ENCODE measurements at places on chromosomes 5 and 9.
A peak's percentile ranks its signal among the peaks of the same experiment; 100 is the strongest.

DNA sequence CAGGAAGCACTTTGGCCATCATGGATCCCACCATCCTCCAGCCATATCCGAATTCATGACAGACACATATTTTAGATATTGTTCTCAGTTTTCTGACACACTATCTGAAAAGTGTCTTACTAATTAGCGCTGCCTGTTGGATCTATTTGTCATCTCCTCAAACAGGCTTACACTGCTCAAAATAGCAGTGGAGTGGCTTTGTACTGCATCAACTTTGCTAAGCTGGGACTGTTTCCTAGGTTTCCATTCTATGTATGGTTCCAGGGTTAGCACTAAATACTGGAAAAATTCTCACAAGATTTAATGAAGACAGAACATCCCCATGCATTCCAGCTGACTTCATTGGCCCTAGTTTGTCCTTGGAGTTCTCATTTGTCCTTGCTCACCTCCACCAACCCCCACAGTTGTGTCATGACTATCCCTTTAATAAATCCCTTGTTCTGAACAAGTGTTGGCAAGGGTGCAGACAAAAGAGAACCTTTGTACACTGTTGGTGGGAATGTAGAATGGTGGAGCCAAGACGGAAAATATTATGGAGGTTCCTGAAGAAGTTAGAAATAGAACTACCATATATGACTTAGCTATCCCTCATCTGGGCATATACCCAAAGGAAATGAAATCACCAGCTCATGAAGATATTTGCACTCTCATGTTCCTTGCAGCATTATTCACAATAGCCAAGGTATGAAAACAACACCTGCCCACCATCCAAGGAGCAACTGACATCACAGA, 136.5 kb upstream of the RAI14 start:
- DNase-seq = no peak

GRCh38 chr9:78972303-78972999, 599.3 kb upstream of the TLE4 start:
- no peak for DNase-seq

- DNase-seq = no peak
These were observed 12.0 kb downstream of the IFNE start for GRCh38 chr9:21470126-21470525.

GRCh38 chr9:93156475-93157008, 22.5 kb upstream of the NINJ1 start:
- no peak for DNase-seq

- peak; percentile 7 for DNase-seq
These were observed 85.7 kb downstream of the LMX1B start for GRCh38 chr9:126699401-126699881.

DNA sequence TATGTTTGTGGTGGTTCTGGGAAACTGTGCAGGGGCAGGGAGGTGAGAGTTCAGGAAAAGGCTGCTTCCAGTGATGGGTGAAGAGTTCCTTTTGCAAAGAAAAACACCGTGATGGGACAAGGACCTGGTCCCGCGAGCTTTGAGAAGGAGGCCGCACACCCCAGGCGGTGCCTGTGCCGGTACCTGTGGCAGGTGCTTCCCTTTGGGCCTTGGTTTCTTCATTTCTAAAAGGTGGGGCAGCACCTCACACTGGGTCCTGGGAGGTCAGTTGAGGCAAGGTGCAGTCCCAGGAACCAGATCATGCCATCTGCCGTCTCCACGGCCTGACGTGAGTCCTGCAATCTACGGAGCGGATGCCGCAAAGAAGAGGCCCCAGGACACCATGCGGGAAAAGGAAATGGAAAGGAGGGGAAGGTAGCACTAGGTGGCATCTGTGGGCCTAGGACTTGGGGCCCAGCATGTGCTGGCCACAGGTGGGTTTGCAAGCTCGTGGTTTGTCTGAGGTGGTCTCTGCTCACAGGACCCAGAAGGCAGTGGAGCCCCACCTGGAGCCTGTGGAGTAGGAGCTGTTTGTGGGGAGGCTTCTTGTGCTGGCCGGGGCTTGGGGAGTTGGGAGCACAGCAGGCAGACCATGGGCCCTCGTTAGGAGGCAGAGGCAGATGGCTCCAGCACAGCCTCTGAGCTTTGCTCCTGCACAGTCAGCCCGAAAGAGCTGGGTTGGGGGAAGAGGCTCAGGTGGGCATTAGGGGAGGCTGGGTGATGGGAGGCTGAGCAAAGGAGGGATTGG, 131.6 kb downstream of the CACNA1B start:
- DNase-seq = no peak

- DNase-seq = peak; percentile 58
These were observed 19.0 kb downstream of the STOM start for GRCh38 chr9:121350993-121351561.

DNA sequence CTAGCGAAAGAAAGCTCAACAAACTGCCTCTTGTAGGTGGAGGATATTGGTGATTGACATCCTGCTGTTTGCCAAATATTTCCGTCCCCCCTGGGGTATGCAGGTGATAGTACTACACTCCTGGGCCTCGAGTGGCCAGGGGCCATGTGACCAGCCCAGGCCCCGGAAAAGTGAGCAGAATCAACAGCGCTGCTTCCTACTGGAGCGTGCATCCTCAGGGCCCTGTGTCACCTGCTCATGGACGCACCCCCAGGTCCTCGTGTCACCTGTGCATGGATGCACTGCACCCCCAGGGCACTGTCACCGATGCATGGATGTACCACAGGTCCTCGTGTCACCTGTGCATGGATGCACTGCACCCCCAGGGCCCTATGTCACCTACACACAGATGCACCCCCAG, 43.8 kb downstream of the ADAMTS16 start:
- no peak for DNase-seq

- DNase-seq = no peak
These were observed 176.4 kb downstream of the XRCC4 start for GRCh38 chr5:83253720-83254119.

- DNase-seq = no peak
These were observed 130.2 kb upstream of the ADAMTSL1 start for GRCh38 chr9:18343784-18344183.

DNA sequence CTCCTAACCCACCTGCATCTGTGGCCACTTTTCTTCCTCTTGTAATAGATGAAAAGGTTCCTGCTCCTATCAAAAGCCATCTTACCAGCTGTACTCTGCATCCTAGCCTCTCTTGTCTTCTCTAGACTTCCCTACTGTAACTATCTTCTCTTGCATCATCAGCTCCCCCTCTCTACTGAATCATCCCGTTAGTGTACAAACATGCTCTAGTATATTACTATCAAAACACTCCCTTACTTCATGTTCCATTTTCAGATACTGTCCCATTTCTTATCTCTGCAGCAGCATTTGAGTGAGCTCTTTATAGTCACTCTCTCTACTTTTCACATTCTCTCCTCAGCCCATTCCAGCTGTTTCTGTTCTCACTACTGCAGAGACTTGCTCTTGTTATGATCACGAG, 2.8 kb downstream of the SRA1 start:
- no peak for DNase-seq

DNA sequence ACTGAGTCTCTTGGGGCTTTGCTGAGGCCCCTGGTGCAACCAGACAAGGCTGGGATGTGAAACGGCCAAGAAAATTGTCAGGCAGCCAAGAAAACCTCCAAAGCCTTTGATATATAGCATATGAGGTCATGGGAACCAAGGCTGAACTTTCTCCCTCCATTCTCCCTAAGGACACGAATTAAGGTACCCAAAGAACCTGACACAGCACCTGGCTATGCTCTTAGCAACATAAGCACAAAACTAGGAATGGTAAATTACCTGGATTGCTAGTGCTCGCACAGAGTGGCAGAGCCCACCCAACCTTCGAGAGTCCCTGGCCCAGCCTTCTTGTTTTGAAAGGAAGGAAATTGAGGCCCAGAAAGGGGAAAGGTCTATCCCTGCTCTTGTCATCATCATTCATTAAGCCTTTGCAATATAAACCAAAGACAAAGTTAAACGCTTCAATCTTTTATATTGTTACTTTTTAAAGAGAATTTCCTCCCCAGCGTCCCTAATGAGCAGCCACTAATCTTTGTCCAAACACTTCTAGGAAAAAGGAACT, 220.0 kb upstream of the NR4A3 start:
- no peak for DNase-seq

DNA sequence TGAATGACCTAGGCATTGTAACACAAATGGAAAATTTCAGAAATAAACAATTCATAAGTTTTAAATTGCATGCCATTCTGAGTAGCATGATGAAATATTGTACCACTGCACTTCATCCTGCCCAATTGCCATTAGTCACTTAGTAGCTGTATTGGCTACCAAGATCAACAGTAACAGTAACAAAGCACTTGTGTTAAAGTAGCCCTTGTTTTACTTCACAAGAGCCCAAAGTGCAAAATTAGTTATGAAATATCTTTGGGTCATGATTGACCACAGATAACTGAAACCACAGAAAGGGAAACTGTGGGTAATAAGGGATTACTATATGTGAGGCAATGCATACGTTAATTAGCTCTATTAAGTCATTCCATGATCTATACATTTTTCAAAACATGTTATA, 33.3 kb upstream of the RORB start:
- DNase-seq = no peak

DNA sequence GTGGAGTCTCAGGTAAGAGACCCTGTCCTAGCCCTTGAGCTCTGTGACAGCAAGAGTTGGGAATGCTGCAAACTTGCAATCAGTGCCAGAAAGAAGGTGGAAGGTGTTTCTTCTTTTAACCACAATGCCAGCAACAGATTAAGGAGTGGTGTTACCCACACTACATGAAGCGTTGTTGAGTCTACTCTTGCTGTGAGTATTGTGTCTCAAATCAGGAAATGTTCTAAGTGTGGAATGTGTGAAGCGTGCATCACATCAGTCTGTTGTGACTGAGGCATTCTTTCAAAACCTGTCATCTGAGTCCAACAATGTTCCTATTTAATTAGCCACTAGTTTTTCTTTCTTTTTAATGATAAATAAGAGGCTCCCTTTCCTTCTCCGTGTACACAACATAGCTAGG, 2.9 kb upstream of the LURAP1L start:
- DNase-seq = no peak

DNA sequence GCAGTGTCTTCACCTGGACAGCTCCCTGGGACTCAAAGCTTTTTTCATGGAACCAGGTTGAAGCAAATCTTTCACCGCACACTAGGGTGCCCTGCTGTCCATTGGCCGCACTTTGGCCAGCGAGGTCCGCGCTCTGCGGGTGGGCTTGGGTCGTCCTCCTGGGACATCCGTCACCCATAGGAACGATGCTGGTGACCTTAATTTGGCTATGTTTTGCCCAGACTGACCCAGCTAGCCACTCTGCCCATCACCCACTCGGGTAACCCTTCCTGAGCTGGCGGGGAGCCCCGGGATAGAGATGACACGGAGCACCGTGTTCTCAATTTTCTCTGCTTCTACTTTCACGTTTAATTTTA, 25.9 kb downstream of the ZDHHC11B start:
- no peak for DNase-seq

- no peak for DNase-seq
These were observed 65.1 kb downstream of the BASP1 start for GRCh38 chr5:17282283-17283120.

DNA sequence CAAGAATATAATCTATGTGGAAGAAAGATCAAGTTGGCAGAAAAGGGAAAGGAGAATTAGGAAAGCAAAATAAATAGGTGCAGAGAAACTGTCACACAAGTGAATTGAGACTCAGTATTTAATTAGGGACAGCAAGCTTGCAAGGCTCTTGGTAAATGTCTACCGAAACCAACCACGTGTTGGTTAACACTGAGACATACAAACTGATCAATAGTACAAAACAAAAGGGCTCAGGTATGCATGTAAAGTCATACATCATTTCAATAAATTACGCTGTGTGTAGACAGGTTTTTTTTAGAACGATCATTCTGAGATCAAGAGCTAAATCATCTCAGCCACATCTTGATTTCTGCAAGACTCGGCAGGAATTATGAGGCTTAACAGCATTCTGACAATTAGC, 225.4 kb downstream of the EBF1 start:
- no peak for DNase-seq

GRCh38 chr5:138837160-138837559, 38.0 kb downstream of the LRRTM2 start:
- DNase-seq = no peak

DNA sequence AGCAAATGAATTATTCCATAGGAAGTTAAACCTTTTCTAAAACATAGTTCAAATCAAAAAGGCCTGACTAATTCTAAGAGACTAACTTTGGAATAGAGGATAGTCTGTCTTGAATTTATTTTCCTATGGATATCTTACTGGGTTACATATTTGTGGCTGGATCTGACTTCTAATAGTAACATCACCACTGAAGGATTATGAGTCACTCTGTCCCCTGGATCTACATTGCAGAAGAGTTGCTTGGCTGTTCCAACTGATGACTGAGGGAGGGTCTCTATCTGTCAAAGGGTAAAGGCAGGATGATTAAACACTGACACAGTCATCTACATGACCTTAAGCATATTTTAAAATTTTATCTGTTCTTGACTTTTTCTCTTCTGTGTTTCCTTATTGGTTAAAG, 119.6 kb upstream of the FST start:
- DNase-seq = no peak

DNA sequence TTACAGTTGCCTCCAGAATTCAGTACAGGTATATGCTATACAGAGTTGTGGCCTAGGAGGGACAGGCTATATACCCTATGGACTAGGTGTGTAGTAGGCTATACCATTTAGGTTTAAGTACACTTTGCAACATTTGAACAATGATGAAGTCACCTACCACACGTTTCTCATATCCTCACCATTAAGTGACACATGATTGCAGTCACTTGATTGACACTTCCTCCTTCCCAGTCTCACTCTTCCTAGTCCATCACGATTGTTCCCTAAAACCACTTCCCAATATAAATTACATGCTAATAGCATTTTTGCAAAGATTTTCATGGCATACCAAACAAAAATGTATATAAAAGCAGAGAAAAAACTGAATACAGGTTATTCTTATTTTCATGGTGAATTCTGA, 312.2 kb downstream of the EPB41L4A start:
- no peak for DNase-seq

DNA sequence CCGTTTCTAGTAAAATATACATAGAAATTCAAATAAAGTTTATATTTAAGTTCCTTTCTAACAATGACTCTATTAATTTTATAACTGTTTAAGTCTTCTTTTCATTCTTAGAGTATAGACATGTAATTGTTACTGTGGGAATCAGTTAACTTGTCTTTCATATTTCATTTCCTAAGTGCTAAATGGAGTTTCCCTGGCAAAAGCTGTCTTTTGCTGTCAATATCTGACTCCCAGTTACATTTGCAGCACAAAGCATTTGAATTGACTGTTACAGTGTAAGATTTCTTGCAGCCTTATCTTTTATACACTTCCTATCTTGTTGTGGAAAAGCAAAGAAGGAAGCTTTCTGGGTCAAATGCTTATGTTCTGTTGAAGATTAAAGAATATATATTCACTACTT, 1026.3 kb downstream of the CDH9 start:
- no peak for DNase-seq

GRCh38 chr5:175623088-175623487, 34.8 kb upstream of the HRH2 start:
- no peak for DNase-seq
